K562 (cell line): ENCODE measurements at places on chromosomes 13 and 19.

DNA sequence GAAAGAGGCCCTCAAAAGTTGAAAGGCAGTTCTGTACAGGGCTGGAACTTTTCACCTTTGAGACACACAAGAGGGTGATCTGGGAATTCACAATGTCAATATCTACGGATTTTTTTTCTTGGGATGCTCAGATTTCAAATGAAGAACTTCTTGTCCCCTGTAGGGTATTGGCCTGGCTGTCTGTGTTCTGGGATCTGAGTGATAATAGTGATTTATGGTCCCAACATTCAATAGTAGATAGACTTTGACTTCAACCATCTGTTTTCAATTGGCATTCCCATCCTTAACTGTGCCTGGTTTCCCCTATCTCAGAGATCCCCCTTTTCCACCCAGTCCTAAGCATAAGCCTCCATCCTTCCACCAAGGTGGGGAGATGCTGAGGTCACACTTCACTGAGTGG lies 274.1 kb downstream of the COG6 start:
- no peak for DNase-seq

DNA sequence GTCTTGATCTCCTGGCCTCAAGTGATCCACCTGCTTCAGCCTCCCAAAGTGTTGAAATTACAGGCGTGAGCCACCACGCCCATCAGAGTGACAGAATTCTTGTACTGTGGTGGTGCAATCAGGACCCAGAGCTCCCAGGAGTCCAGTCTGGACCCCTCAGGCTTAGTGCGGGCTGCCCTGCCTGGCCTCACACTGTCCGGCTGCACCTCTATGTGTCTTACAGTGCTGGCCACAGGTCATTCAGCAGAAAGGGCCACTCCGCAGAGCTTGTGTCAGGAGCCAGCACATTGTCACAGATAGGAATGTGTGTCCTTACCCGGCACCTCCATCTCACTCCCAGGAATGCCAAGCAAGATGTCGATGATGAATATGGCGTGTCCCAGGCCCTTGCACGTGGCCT lies 49.2 kb downstream of the SMARCA4 start:
- no peak for DNase-seq

GRCh38 chr19:4320419-4320818 lies 16.0 kb downstream of the FSD1 start:
- DNase-seq = no peak

GRCh38 chr19:3047496-3048189 lies 14.7 kb downstream of the TLE5 start:
- peak; percentile 78 for DNase-seq
